ENCODE measurements at places on chromosomes 12 and 14.

- peak; percentile 90 for DNase-seq
Measured at GRCh38 chr12:27185234-27186021, 58.7 kb upstream of the STK38L start.

DNA sequence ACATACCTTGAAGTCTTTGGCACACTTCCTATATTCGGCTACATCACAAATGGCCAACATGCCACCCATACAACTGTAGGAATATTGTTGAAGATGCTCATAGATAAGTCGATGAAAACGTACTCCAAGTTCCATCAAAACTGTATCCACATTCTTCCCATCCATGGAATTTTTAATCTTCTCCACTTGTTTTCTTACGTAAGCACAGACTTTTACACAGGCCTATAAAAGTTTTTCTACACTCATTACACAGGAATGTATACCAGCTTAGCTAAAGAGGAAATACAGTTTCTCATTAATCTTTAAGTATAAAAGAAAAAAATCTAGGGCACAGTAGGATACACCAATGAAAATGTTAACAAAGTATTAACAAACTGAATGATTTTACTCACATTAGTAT, 59.1 kb downstream of the EXOC5 start:
- DNase-seq, result peak; percentile 61

DNA sequence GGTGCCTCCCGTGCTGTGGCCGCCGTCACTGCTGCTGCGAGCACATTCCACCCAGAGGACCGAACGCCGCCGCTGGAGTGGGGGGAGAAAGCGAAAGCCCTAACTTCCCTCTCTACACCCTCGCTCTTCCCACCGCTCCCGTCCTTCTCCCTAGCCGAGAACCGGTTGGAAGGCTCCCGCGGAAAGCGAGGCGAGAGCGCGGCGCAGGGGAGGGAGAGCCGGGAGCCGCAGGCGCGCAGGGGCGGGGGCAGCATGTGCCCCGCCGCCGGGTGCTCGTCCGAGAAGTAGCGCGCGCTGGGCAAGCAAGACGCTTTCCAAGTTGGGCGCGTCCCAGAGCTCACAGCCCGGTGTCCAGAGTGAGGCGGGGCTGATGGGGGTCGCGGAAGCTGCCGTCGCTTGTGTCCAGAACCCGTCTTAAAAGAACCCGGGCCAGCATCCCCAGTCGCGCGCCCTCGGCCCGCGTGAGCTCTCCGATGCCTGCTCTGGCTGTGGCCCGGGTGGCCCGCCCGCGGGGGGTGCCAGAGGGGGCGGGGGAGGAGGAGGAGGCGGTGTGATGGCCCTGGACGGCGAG, at the start of gene TRHDE:
Gene TRHDE, plus strand, starts transcription at position 280 of the 571 bp plus-strand sequence. Its CDS starts 274 bp downstream, at position 554.
- DNase-seq, result peak; percentile 76

DNA sequence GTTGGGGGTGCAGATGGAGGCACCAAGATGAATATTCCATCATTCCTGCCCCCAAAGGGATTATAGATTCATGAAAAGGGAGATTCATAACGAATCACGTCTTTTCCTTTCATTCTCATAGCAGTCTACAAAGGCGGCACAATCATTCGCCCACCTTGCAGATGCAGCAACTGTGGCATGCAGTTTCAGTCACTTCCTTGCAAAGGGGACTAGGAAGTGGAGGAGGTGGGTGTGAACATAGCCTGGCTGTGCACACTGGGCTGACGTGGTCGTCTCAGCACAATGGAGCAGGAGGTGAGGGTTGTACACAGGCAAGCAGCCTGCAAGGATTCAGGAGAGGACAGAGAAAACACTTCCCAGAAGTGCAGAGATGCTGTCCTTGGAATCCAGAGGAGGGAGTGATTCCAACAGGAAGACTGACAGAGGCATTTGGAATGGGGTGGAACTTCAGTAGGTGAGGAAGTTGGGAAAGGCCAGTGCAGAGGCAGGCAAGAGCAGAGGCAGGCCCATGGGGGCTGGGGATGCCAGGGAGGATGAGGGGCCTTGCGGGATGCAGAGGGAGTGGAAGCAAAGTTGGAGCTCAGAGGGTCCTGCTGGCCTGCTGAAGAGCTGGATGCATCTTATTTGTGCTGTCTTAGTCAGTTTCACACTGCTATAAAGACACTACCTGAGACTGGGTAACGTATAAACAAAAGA, 21.9 kb upstream of the PPP2R5C start:
- no peak for DNase-seq

DNA sequence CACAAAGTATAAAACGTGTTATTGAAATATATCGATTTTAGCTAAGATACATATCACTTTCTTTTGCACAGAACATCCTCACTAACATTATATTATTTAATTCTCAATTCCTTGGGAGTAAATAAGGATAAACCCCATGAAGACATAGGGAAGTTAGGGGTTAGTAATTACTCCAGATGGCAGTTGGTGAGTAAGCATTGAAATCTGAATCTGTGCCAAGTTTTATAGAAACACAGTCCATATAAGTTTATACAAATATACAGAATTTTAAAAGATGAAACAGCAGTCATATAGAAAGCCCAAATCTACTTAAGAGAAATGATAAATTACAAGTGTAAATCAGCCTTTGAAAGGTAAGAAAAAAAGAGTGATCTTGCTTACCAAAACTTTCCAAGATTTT, 200.4 kb upstream of the SYT10 start:
- DNase-seq, result no peak

- peak; percentile 67 for DNase-seq
Measured at GRCh38 chr14:64234877-64235651, 59.1 kb downstream of the ESR2 start.

DNA sequence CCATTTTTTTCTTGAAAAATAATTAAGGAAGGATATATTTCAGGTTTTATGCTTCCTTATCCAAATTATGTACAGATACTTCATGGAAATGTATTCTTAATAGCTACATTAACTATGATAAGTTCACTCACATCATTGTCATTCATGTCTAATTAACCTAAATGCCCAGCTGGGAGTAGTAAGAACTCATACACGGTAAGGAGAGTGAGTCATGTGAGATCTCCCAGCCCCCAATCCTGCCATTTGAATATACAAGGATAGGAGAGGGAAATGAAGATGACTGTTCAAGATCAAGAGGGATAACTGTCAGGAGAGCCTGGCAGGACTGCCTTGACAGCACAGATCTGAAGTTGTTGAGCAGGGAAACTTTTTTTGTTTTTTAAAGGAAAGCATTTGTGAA, 343.4 kb upstream of the USP15 start:
- DNase-seq, result no peak
